ENCODE measurements at places on chromosomes 1 and 21. TPM values are rescaled to one million over a fixed set of nuclear protein-coding genes. Genes with fewer than 3 reads are reported as not detected.

DNA sequence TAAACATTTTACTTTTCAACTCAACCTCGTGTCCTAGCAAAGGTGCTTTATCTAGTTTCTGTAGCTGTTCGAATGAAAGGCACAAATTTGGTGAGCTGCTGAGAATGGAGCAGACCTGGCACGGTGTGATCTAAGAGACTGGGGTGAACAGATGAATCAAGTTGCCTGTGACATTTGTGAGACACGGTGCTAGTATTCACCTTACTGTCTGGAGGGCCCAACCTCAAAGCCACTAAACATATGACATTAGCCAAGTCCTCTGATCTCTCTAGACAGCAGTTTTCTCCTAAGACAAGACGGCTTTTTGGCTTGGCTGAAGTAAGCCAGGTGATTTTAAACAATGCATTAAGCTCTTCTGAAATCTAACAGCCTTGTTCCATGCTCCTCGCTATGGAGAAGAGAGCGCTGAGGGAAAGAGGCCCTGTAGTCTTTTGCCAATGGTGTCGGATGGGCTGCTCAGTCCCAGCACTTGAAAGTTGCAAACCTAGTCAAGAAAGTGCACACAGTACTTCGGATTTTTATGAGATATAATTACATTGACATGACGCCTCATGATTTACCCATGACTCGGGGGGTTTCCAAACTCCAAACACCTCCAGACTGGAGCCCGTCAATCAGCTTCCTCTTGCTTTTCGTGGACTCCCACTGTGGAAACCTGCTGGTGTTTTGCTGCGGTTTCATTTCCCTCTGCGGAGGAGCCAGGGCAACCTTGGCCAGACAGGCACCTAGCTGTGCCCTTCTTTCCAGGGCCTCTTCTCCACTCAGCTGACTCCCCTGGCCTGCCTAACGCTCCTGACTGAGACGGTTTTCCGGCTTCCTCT lies 794 bp upstream of the TOR3A start:
- no peaks in the 10 kb centered on the region for H3K27me3 ChIP-seq
- H3K27ac ChIP-seq = peak overlapping the region; percentile 54
- no peaks in the 10 kb centered on the region for H3K36me3 ChIP-seq
- peak overlapping the region; percentile 81 for H3K4me3 ChIP-seq
- DNase-seq = no peak

GRCh38 chr1:115238336-115239147 lies 99.5 kb downstream of the NGF start:
- no peak overlapping the region for H3K4me3 ChIP-seq
- no peaks in the 10 kb centered on the region for H3K36me3 ChIP-seq
- no peak for DNase-seq

The TEX50 gene
- polyA plus RNA-seq = not detected

The SH2D2A gene
- not detected for polyA plus RNA-seq

The CLCNKB gene
- 0.41 TPM for polyA plus RNA-seq

- H3K27ac ChIP-seq = peak within 1 kb of the TSS; percentile 97
- peak within 1 kb of the TSS; percentile 87 for H3K4me3 ChIP-seq
Observed at GRCh38 chr1:170664093-170664827, at the start of gene PRRX1. PRRX1 (plus strand) TSS chr1:170664131; CDS start chr1:170664219, 88 bp downstream.

DNA sequence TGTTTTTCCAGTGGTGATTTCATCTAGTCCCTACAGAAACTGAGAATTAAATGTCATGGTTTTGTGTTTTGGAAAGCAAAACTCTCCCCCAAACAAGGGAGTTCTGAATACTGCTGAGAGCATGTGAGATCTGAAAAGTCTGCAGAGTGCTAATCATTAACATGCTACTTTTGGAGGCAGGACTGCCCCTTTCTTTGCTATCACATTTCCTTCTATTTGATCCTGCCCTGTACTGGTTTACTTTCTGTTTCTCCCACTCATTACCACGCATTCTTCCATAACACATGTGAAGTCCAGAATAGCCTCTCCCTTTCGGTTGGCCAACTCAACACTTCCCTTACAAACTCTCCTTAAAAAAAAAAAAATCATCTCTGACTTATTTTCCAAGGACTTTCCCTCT lies 63.6 kb downstream of the GADD45A start:
- H3K4me1 ChIP-seq = peaks cover 10% of the 10 kb centered on the region
- no peaks in the 10 kb centered on the region for H3K27me3 ChIP-seq
- DNase-seq = no peak
- H3K36me3 ChIP-seq = peaks cover 5% of the 10 kb centered on the region

DNA sequence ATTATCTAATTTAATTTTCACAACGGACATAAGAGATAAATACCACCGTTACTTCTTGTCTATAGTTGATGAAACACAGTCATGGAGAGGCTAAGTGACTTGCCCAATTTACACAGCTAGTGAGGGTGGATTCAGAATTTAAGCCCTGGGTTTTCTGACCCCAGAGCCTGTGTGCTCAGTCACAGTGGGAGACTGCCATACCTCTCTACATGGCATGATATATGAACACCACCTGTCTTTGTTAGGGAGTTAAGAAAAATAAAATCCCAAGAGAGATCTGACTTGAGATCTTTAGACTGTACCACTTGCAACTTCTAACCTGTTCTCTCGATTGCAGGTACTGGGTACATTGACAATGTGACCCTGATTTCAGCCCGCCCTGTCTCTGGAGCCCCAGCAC lies 40.3 kb downstream of the LAMC2 start:
- no peaks in the 10 kb centered on the region for H3K27me3 ChIP-seq
- no peak overlapping the region for H3K4me3 ChIP-seq
- H3K36me3 ChIP-seq = no peaks in the 10 kb centered on the region
- no peaks in the 10 kb centered on the region for H3K4me1 ChIP-seq
- H3K27ac ChIP-seq = no peak overlapping the region

DNA sequence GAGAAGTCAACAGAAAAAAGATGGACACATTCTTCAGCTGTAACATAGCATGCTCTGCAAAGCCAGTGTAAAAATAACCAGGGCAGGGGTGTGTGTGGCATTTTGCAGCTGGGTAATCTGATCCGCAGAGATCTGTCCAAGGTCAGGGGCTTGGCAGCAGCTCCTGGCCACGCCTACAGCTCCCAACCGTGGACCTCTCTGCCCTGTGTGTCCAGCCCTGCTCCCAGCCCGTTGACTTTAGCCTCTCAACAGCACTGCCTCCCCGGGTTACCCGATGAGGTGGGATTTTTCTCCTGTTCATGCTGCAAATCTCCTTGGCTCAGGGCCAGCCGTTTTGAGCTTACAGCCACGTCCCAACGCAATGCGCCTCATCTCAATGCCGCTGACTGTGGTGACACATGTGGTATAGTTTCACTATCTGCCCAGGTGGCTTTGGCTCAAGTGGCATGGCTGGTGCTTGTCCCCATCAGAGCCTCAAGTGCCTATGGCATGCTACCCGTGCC lies 68.1 kb downstream of the VWA5B1 start:
- H3K4me1 ChIP-seq = peaks cover 14% of the 10 kb centered on the region
- H3K27me3 ChIP-seq = no peaks in the 10 kb centered on the region
- H3K36me3 ChIP-seq = no peaks in the 10 kb centered on the region
- DNase-seq = peak; percentile 81
- no peak overlapping the region for H3K27ac ChIP-seq
- no peak overlapping the region for H3K4me3 ChIP-seq

The NEK2 gene
- polyA plus RNA-seq = 9.4 TPM

- no peaks in the 10 kb centered on the region for H3K36me3 ChIP-seq
- DNase-seq = no peak
- H3K4me1 ChIP-seq = no peaks in the 10 kb centered on the region
- H3K27ac ChIP-seq = no peak overlapping the region
- no peak overlapping the region for H3K4me3 ChIP-seq
Observed at GRCh38 chr1:241799416-241799815, 48.6 kb upstream of the EXO1 start.

DNA sequence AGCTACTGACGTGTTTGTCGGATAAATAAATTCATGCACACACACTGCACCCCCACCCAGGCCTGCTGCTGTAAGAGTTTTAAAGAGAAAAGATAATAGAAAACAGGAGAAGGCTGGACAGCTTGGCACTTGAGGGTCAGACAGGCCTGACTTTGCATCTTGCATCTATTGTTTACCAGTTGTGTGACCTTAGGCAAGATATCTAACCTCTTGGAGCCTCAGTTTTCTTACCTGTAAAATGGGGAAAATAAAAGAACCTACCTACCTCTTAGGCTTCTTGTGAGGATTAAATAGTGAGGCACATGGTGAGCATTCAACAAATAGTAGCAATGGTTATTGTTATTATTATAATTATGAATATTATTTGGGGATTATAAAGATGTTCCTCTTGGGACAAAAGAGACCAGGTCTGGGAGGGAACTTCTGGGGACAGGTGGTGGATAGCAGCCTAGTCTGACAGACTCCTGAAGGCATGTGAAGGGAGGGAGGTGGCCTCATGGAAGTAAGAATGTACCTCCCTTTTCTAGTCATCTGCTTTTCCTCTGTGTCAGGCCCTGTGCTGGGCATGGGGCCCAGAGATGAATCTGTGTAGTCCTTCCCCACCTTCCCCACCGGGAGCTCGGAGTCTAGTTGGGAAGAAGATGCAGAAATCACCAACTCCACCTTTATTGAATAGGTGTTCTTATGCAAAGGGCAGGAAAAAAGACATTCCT lies 18.3 kb upstream of the EPB41 start:
- peaks cover 17% of the 10 kb centered on the region for H3K4me1 ChIP-seq
- no peak overlapping the region for H3K4me3 ChIP-seq
- no peaks in the 10 kb centered on the region for H3K36me3 ChIP-seq
- no peak overlapping the region for H3K27ac ChIP-seq

The GRIK1 gene
- not detected for polyA plus RNA-seq

DNA sequence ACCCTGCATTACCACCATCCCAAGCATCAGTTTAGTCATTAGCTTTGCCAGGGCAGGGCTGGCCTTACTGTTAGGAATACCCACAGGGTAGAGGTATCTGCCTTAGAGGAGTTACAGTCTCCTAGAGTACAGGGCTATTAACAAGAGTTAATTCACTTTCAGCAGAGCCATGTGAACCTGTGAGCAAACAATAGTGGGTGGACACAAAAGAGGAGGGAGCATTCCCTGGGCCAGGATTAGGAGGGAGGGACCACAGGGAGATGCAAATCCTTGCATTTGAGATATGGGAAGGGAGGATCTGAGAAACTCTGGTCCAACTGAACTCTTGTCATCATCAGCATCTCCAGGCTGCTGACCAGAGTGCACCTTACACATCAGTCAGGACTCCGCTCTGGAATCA lies 51.1 kb upstream of the IGSF21 start:
- H3K36me3 ChIP-seq = no peaks in the 10 kb centered on the region
- DNase-seq = no peak
- H3K27me3 ChIP-seq = no peaks in the 10 kb centered on the region
- no peak overlapping the region for H3K27ac ChIP-seq
- H3K4me1 ChIP-seq = no peaks in the 10 kb centered on the region
- H3K4me3 ChIP-seq = no peak overlapping the region

DNA sequence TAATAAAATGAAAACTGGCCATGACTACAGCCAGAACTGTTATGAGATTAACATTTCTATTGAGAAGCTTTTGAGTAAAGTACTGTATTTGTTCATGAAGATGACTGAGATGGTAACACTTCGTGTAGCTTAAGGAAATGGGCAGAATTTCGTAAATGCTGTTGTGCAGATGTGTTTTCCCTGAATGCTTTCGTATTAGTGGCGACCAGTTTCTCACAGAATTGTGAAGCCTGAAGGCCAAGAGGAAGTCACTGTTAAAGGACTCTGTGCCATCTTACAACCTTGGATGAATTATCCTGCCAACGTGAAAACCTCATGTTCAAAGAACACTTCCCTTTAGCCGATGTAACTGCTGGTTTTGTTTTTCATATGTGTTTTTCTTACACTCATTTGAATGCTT lies 164.0 kb downstream of the NEK7 start:
- H3K4me3 ChIP-seq = no peak overlapping the region
- H3K27me3 ChIP-seq = no peaks in the 10 kb centered on the region
- H3K4me1 ChIP-seq = no peaks in the 10 kb centered on the region
- peaks cover 57% of the 10 kb centered on the region for H3K36me3 ChIP-seq
- DNase-seq = no peak

DNA sequence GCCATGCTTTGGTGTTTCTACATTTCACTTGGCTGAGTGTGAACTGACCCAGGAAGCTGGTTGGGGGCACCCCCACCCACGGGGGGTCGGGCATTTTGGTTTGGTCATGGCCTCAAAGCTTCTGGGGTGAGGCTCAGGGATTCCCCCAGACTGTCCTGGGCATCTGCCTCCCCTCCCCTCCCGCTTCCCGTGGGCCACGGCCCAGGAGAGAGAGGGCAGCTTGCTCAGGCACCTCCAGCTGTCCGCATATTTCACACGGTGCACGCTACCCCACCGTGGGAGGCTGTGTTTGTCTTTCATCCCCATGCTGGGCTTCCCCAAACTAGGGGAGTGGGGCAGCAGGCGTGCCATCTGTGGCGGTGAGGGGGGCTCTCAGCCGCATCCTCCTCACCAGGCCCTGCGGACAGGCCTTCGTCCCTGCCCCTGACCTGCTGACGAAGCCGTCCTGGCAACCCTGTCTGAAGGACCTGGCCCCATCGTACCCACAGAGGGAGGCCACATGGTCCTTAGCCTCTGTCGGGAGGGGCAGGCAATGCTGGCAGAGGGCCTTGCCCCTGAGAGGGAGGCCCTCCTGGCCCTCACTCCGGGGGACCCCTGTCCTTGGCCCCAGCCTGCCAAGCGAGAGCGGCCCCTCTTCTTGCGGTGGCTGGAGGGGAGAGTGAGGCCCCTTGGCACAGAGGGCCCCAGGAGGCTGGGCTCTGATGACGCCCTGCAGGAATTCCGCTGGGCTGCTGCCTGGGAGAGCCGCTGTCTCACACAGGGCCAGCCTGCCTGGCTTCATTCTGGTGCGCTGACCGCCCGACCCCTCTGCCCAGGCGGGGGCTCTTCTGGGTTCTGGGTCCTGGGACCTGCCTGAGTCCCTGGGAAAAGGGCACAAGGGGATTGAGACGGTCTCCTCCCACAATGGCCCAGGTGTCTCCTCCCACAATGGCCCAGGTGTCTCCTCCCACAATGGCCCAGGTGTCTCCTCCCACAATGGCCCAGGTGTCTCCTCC lies 22.1 kb downstream of the TP73 start:
- H3K4me1 ChIP-seq = peaks cover 10% of the 10 kb centered on the region
- no peak overlapping the region for H3K4me3 ChIP-seq
- H3K27ac ChIP-seq = no peak overlapping the region

DNA sequence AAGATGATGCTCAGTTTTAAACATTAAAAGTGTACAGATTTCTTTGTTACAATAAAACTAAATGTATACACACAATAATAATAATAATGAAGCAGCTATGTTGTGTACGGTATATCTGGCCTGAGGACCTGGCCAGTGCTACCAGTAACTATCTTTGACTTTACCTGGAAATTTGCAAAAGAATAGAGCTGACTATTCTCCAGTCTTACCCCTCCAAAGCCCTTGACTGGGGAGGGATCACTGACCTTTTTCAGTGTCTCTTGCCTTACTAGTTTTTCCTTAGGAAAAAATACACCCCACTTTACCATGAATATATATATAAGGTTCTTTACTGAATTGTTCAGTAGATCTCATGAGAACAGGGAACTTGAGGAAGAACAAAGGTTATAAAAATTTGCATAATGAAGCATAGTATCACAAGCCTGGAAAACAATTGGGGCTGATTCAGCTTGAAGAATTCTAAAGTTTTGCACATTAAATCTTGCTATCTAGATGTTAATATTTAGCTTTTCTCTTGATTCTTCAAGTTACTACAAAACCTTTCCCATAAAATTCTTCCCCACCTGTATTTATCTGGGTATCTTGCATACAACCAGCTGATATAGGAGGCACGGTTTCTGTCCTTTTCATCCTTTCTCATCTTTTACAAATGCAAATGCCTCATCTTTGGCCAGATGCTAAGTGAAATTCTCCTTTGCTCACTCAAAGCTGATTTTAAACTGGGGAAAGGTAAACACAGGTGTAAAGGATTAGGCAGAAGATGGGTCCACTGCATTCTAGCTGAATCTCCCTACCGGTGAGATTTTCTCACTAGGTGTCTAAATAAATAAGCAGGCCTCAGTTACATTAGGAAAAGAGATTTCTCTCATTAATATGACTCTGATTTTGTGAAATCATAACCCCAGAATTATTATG lies 25.0 kb upstream of the SLAMF1 start:
- H3K4me1 ChIP-seq = no peaks in the 10 kb centered on the region
- no peak overlapping the region for H3K4me3 ChIP-seq
- H3K27me3 ChIP-seq = peaks cover 7% of the 10 kb centered on the region
- DNase-seq = no peak

All from SK-N-SH (cell line).